ENCODE measurements at places on chromosomes 12 and 14.

GRCh38 chr12:91311081-91311480, 128.5 kb upstream of the DCN start:
- no peak for DNase-seq

- no peak for DNase-seq
Observed at GRCh38 chr12:1920971-1921370, 2.5 kb upstream of the CACNA2D4 start.

DNA sequence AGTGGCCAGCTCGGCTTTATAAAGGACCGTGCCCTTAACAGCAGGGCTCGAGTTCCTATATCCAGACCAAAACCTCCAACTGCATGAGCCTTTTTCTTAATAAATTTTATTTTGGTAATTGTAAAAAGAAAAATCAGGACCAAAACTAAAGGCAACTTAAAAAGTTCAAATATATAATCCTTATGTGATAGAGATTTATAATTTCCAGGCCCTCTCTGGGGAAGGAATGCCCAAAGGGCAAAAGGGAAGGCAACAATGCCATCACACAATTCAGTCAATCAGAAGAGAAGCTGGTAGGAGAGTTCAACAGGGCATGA, 401 bp upstream of the IPO4 start:
- no peak for DNase-seq

DNA sequence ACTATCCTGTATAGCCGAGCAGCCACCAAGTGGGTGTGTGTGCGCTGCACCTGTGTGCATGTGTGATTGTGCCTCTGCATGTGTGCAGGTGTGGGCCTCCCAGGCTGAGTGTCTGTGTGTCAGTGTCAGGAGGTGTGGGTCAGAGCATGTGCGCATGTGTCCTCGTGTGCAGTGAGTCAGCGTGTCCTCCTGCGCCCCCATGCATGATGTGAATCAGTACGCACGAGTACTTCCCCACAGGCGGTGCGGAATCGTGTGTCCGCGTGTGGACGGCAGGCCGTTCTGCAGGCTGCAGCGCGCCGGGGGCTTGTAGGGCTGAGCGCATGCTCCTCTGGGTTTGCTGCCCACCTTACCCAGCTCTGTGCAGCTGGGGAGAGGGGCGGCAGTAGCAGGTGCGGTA, 34.2 kb downstream of the DTX1 start:
- DNase-seq, result no peak

DNA sequence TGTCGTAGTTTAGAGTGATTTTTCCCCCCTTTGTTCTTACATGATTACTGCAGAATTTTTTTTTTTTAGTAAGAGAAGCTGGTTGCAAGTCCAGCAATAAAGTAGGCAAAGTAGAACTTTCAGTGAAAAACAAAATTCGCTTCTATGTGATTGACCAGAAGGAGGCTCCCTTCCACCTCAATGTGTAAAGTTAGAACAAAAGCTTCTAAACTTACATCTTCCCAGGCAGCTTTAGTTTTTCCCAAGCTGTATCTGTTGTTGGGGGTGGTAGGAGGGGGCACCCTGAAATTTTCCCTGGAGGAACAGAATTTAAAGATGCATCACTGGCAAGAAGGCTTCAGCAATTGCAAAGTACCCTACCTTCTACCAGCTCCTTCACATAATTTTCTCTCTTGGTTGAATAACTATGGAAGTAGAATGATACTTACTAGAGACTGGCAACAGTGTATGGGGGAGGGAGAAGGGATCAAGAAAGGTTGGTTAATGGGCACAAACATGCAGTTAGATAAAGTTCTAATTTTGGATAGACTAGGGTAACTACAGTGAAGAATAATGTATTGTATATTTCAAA, 87.3 kb upstream of the E2F7 start:
- DNase-seq, result peak; percentile 54

GRCh38 chr12:107461222-107461975, 224.2 kb upstream of the PWP1 start:
- peak; percentile 94 for DNase-seq

- no peak for DNase-seq
Observed at GRCh38 chr12:4047421-4047820, 174.2 kb upstream of the PARP11 start.

DNA sequence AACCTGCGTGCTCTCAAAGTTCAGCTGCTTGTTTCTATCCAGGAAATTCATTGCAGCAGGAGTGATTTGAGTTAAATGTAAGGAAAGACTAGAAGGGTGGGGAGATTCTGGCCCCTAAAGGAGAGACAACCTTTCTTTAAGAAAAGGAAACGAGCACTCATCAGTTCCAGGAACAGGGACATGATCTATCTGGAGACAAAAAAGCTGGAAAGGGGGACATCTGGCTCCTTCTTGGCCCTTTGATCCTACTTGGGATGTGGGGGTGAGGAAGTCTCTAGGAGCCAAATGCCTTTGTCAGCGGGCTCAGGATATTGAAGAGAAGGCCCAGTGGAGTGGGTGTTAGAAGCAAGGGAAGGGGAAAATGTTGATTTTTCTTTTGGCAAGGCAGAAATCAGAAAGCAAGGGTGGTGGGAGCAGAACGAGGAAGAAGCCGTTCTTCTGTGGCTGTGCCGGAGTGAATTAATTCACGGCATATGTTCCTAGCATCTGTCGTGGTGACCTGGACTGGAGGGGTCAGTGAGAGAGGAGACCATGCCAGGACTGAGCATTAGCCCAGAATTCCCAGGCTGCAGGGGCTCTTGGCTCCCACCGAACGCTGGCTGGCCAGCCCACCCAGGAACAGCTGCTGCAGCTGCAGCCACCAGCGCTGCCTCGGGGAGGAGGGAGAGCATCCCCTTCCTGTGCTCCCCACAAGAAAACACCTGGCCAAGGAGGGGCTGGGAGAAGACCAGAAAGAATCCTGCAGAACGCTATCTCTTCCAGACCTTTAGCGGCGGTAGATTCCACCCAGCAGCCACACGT, 62.8 kb upstream of the GPATCH2L start:
- DNase-seq, result no peak

DNA sequence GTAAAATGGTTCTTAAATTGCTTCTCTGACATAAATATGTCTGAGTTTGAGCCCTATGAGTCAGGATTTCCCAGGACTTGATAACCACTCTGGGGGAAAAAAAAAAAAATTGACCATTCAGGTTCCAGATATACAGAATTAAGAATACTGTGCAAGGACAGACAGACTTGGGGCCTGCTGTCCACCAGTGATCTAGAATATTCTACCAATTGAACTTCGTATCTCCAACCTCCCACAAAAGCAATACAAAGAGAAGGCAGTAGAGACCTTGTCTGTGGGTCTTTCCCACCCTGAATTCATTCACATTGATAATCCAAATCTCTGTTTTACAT, 4.1 kb downstream of the SINHCAF start:
- DNase-seq, result peak; percentile 48

DNA sequence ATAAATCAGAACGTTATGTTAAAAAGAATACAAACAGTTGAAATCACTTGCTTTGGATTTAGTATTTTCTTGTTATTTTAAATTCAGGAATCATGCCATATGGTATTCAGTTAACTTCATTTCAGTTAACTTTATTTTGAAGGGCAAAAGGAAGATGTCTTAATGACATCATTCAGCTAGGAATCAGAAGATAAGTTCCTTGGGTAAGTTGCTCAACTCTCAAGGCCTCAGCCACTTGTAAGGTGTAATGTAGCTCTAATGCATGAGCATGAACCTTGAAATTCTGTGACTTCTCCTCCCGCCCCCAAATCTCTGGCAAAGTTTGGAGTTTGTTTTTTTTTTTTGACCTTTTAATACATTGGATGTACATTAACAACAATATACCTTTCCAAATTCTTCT, 42.6 kb downstream of the FRS2 start:
- DNase-seq, result peak; percentile 41
